ENCODE measurements at places on chromosomes 7 and 10. TPM values are rescaled to one million over a fixed set of nuclear protein-coding genes. Genes with fewer than 3 reads are reported as not detected.

Gene UROS
- 55.3 TPM for total RNA-seq

Gene MBL2
- total RNA-seq: not detected

Gene SAP25
- not detected for total RNA-seq

Gene CPED1
- total RNA-seq: 82.0 TPM

Measured in camera-type eye (tissue), 1 donor.